ENCODE measurements at places on chromosomes 16 and 17. TPM values are rescaled to one million over a fixed set of nuclear protein-coding genes. Genes with fewer than 3 reads are reported as not detected.
A peak's percentile ranks its signal among the peaks of the same experiment; 100 is the strongest.

DNA sequence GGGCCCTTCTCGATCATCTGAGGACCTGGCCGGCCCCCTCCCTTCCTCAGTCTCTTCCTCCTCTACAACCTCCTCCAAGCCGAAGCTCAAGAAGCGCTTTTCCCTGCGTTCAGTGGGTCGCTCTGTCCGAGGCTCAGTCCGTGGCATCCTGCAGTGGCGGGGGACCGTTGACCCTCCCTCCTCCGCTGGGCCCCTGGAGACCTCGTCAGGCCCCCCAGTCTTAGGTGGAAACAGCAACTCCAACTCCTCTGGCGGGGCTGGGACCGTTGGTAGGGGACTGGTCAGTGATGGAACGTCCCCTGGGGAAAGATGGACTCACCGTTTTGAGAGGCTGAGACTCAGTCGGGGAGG lies 2.8 kb downstream of the SH2B1 start:
- peaks cover 14% of the 10 kb centered on the region for H3K4me1 ChIP-seq
- H3K27ac ChIP-seq: no peak overlapping the region
- no peak overlapping the region for H3K4me3 ChIP-seq
- no peak for DNase-seq

Gene RAB26
- polyA plus RNA-seq: 6.1 TPM

- no peaks in the 10 kb centered on the region for H3K4me1 ChIP-seq
- no peak overlapping the region for H3K4me3 ChIP-seq
Observed at GRCh38 chr17:80485846-80486245, 9.4 kb upstream of the NPTX1 start.

- H3K36me3 ChIP-seq: peaks cover 3% of the 10 kb centered on the region
- DNase-seq: no peak
- H3K27ac ChIP-seq: no peak overlapping the region
- no peaks in the 10 kb centered on the region for H3K27me3 ChIP-seq
Observed at GRCh38 chr17:82126556-82127314, 28.7 kb upstream of the FASN start.

- peaks cover 76% of the 10 kb centered on the region for H3K36me3 ChIP-seq
- no peak overlapping the region for H3K4me3 ChIP-seq
- no peak for DNase-seq
- H3K4me1 ChIP-seq: no peaks in the 10 kb centered on the region
- H3K27ac ChIP-seq: no peak overlapping the region
- H3K27me3 ChIP-seq: no peaks in the 10 kb centered on the region
Observed at GRCh38 chr16:1449201-1449788, 4.9 kb upstream of the CCDC154 start.

GRCh38 chr17:83081684-83082201 lies 2.3 kb downstream of the METRNL start:
- no peaks in the 10 kb centered on the region for H3K27me3 ChIP-seq
- H3K36me3 ChIP-seq: peaks cover 48% of the 10 kb centered on the region
- no peak overlapping the region for H3K4me3 ChIP-seq
- H3K4me1 ChIP-seq: peaks cover 18% of the 10 kb centered on the region

GRCh38 chr17:48567209-48567608 lies 10.9 kb downstream of the HOXB4 start:
- no peak for DNase-seq
- no peaks in the 10 kb centered on the region for H3K27me3 ChIP-seq
- H3K27ac ChIP-seq: no peak overlapping the region
- H3K4me3 ChIP-seq: no peak overlapping the region

- H3K27me3 ChIP-seq: no peaks in the 10 kb centered on the region
- peaks cover 74% of the 10 kb centered on the region for H3K4me1 ChIP-seq
- H3K4me3 ChIP-seq: no peak overlapping the region
- H3K36me3 ChIP-seq: peaks cover 46% of the 10 kb centered on the region
- no peak overlapping the region for H3K27ac ChIP-seq
Observed at GRCh38 chr16:85173981-85174751, 61.9 kb upstream of the CIBAR2 start.

DNA sequence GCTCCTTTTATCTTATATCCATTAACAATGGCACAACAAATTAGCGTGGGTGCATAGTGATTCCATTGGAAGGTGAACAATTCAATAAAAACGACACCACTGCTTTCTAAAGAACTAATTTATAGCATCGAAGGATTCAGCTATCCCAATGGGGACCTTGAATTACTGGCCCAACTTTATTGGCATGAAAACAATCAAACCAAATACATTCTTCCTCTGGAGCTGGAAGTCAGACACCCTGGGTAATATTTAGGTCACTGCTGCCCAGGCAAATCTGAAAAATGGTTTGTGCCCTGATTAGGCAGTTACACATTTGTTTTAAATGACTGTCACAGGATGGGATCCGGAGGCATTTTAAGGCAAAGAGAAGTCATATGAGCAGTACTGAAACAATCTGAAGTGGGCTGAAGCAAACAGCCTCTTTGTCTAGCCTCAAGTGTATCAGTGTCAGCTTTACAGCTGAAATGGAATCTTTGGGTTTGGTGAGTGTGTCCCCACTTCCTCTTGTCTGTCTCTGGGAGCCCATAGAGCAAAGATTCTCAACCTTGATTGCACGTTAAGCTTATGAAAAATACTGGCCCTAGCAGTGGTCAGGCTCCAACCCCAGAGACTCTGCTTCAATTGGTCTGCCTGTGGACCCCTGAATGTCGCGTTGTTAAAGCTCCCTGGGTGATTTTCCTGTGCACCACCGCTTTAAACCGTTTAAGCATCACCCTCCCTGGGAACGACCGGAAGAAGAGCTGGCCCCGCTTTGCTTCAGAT lies 30.3 kb downstream of the CDK5R1 start:
- no peak overlapping the region for H3K27ac ChIP-seq
- no peaks in the 10 kb centered on the region for H3K36me3 ChIP-seq
- H3K27me3 ChIP-seq: no peaks in the 10 kb centered on the region
- no peak for DNase-seq
- H3K4me3 ChIP-seq: no peak overlapping the region

DNA sequence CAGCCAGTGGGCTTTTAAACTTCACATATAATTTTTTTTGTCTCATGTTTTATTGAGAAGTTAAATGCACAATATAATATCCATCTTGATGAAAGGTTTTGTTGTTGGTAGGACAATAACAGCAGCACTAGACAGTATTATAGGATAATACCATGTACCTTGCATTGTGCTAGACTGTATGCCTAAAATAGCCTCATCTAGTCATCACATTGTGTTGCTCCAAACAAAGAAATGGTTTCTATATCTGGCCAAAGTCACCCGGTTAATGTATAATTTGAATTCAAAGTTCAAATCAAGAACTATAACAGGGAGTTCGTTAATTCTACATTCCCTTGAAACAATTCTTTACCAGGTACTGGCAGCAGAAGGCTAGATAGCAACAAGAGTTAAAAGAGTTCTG lies 104.9 kb downstream of the KCNJ2 start:
- no peaks in the 10 kb centered on the region for H3K36me3 ChIP-seq
- DNase-seq: no peak
- no peaks in the 10 kb centered on the region for H3K27me3 ChIP-seq
- no peaks in the 10 kb centered on the region for H3K4me1 ChIP-seq
- H3K27ac ChIP-seq: no peak overlapping the region

Gene PARD6A
- 0.81 TPM for polyA plus RNA-seq

GRCh38 chr17:81682565-81683207 lies 911 bp downstream of the ARL16 start:
- peaks cover 52% of the 10 kb centered on the region for H3K4me1 ChIP-seq
- H3K4me3 ChIP-seq: peak overlapping the region; percentile 96

- no peak overlapping the region for H3K27ac ChIP-seq
- no peaks in the 10 kb centered on the region for H3K27me3 ChIP-seq
- no peak overlapping the region for H3K4me3 ChIP-seq
- peaks cover 60% of the 10 kb centered on the region for H3K36me3 ChIP-seq
- peak; percentile 52 for DNase-seq
- H3K4me1 ChIP-seq: no peaks in the 10 kb centered on the region
Observed at GRCh38 chr16:50213939-50214519, 52.3 kb upstream of the ADCY7 start.

Gene TBC1D3H
- polyA plus RNA-seq: not detected
